ENCODE measurements at places on chromosomes 1 and 21. TPM values are rescaled to one million over a fixed set of nuclear protein-coding genes. Genes with fewer than 3 reads are reported as not detected.

GRCh38 chr1:159790237-159790917 lies 9.6 kb downstream of the DUSP23 start:
- no peaks in the 10 kb centered on the region for H3K36me3 ChIP-seq
- H3K27ac ChIP-seq, result no peak overlapping the region

- H3K27me3 ChIP-seq, result no peaks in the 10 kb centered on the region
- no peak for DNase-seq
- peaks cover 48% of the 10 kb centered on the region for H3K36me3 ChIP-seq
- no peak overlapping the region for H3K27ac ChIP-seq
Observed at GRCh38 chr1:35894183-35894582, 11.2 kb downstream of the AGO1 start.

DNA sequence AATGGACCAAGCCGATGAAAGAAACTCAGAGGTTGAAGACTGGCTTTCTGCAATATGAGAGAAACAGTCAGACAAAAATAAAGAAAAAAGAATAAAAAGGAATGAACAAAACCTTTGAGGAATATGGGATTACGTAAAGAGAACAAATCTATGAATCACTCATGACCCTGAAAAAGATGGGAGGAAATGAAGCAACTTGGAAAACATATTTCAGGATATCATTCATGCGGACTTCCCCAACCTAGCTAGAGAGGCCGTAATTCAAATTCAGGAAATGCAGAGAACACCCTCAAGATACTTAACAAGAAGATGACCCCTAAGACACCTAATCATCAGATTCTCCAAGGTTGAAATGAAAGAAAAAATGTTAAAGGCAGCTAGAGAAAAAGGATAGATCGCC lies 705.3 kb upstream of the CHRM3 start:
- H3K4me1 ChIP-seq, result peaks cover 4% of the 10 kb centered on the region
- no peak overlapping the region for H3K4me3 ChIP-seq
- no peak for DNase-seq
- no peaks in the 10 kb centered on the region for H3K27me3 ChIP-seq

DNA sequence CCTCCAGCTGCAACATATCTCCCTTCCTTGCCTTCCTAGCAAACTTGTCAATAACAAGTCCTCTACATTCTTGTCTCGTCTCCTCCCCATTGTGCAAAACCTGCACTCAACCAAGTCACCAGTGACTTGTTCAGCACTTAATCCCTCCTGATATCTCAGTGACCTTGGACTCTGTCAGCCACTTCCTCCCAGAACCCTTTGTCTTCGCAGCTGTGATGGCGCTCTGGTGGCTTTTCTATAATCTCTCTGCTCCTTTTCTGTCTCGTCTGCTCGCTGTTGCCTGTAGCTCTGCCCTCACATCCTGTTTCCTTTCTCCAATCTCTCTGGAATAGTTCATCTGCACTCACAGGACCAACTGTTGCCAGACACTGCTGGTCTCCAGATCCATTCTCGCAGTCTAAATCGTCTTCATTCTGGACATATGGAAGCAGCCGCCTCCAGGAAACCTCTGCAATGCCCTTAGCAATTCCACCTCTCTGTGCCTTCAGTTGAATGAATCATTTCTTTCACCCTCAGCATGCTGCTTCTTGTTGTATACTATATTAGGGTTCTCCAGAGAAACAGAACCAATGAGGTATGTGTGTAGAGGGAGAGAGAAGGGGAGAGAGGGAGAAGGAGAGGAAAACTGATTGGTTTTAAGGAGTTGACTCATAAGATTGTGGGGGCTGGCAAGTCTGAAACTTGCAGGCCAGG lies 17.4 kb upstream of the IFNAR2 start:
- no peak overlapping the region for H3K4me3 ChIP-seq
- no peaks in the 10 kb centered on the region for H3K36me3 ChIP-seq
- DNase-seq, result no peak

- no peak overlapping the region for H3K27ac ChIP-seq
- H3K4me3 ChIP-seq, result no peak overlapping the region
- no peak for DNase-seq
- no peaks in the 10 kb centered on the region for H3K4me1 ChIP-seq
- H3K36me3 ChIP-seq, result no peaks in the 10 kb centered on the region
Observed at GRCh38 chr1:17763995-17764394, 8.9 kb downstream of the ACTL8 start.

DNA sequence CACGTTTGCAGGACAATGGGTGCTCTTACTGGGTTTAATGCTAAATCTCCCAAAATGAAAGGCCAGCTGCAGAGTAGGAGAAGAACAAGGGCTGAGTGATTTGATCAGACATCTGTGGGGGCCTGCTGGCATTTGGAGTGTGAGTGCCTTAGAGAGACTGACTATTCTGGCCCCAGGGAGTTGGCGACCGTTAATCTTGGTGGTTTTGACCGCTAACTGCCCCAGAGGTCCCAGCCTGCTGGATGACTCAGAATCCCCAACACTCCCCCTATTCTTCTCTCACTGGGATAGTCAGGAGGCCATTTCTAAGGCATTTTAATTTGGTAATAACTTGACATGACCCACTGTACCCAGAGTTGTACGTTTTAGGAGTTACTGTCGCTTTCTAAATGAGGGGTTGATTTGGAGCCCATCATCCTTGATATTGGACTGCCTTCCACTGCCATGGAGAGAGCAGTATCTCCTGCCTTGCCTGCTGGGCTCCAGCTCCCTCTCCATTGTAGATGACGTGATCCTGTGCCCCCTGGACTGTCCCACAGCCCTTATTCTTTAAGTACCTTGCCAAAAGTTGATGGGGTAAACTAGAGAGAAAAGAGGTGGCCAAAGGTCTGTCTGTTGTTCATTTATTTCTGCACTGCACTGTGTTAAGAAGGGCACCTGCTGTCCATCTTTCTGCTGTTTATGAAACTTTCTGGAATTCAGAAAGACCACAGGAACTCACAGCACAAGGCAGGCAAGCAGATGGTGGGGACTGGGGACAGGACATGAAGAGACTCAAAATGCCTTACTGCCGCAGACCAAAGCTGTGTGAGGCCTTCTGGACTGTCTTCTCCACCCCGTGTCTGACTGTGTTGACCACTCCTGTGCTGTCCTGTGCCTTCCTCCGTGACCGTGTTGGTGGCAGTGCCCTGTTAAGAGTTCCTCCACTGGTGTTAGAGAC lies 98.2 kb upstream of the ARTN start:
- no peak overlapping the region for H3K4me3 ChIP-seq
- H3K27me3 ChIP-seq, result no peaks in the 10 kb centered on the region
- H3K4me1 ChIP-seq, result peaks cover 6% of the 10 kb centered on the region
- H3K36me3 ChIP-seq, result no peaks in the 10 kb centered on the region
- H3K27ac ChIP-seq, result no peak overlapping the region

The OR2L3 gene
- not detected for total RNA-seq

DNA sequence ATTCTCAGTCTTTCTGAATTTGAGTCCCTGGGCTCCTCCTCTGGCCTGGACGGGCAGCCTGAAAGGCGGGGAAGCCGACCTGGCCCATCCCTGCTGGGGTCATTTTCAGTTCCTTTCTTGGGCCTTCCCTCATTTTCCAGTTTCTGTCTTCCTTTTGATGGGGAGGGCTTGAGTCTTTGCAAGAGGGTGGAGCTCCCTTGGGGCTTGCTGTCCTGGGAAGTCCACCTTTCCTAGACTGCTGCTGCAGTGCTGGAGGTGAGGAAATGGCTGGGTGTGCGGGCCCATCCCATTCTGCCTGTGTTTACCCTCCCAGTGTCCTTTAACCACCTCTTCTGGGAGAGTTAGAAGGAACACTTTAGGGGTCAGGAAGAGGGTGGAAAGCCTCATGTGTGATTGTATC lies 40.4 kb upstream of the SYNC start:
- H3K36me3 ChIP-seq, result no peaks in the 10 kb centered on the region
- H3K4me1 ChIP-seq, result peaks cover 49% of the 10 kb centered on the region

DNA sequence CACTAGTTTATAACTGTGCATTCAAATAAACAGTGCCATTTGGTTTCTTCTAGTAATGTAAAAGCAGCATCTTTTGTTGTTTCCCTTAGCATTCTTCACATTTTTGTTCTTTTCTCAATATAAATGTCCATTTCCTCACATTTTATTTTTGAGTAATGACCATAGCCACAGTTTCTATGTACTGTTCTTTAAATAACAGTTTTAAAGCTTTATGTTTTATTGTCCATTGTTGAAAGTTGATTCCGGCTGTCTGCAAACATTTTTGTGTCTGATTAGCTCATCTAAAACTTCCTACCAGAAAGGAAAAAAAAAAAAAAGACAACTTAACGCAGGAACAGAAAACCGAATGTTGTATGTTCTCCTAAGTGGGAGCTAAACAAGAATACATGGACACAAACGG lies 139.7 kb downstream of the MAGI3 start:
- DNase-seq, result no peak
- no peaks in the 10 kb centered on the region for H3K27me3 ChIP-seq
- no peak overlapping the region for H3K4me3 ChIP-seq
- no peak overlapping the region for H3K27ac ChIP-seq

DNA sequence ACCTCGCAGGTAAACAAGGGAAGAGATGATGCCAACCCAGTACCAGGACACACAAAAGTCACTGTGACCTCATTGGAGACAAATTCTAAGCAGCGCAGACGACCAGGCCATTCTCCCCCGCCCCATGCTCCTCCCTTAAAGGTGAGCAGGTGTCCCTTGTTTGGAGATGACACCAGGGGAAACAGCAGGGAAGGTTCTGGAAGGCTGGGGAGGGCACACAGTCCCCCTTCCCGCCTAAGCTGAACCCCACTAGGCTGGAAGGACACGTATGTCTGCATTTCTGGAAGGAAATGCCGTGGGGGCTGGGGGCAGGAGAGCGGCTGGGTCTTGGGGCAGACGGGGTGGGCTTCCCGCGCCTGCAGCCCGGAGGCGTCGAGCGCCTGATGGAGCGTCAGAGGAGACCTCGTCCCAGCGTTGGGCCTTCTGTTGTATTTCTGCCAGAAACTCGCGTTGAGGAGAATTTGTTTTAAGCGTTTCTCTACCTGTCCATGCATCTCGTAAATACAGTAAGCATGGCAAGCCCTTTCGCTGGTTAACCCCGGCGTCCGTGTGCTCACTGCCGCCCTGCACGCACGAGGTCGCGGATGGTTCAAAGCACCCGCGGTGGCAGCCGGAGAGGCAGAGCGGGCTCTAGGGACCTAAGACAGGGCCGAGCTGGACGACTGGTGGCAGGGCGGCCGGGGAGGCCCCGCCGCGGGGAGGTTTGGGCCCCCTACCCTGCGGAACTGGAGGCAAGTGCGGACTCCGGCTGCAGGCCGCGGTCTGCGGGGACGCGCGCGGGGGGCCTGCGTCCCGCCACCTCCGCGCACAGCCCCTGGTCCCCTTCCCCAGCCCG lies 1.2 kb upstream of the LHX4 start:
- DNase-seq, result no peak
- H3K27ac ChIP-seq, result no peak overlapping the region
- H3K36me3 ChIP-seq, result no peaks in the 10 kb centered on the region
- peaks cover 36% of the 10 kb centered on the region for H3K4me1 ChIP-seq
- H3K27me3 ChIP-seq, result peaks cover 49% of the 10 kb centered on the region
- H3K4me3 ChIP-seq, result no peak overlapping the region

GRCh38 chr1:90708826-90709225 lies 8.3 kb downstream of the BARHL2 start:
- DNase-seq, result no peak
- H3K4me3 ChIP-seq, result no peak overlapping the region
- H3K27me3 ChIP-seq, result peaks cover 30% of the 10 kb centered on the region
- H3K36me3 ChIP-seq, result no peaks in the 10 kb centered on the region
- peaks cover 13% of the 10 kb centered on the region for H3K4me1 ChIP-seq
- no peak overlapping the region for H3K27ac ChIP-seq

- H3K27ac ChIP-seq, result peak overlapping the region; percentile 53
- H3K36me3 ChIP-seq, result no peaks in the 10 kb centered on the region
- H3K27me3 ChIP-seq, result no peaks in the 10 kb centered on the region
- H3K4me1 ChIP-seq, result no peaks in the 10 kb centered on the region
- no peak overlapping the region for H3K4me3 ChIP-seq
- DNase-seq, result no peak
Observed at GRCh38 chr1:184297244-184297750, 89.5 kb upstream of the C1orf21 start.

- no peak overlapping the region for H3K4me3 ChIP-seq
- H3K27me3 ChIP-seq, result no peaks in the 10 kb centered on the region
- H3K27ac ChIP-seq, result no peak overlapping the region
Observed at GRCh38 chr1:54798769-54799641, 2.1 kb downstream of the TTC22 start.

DNA sequence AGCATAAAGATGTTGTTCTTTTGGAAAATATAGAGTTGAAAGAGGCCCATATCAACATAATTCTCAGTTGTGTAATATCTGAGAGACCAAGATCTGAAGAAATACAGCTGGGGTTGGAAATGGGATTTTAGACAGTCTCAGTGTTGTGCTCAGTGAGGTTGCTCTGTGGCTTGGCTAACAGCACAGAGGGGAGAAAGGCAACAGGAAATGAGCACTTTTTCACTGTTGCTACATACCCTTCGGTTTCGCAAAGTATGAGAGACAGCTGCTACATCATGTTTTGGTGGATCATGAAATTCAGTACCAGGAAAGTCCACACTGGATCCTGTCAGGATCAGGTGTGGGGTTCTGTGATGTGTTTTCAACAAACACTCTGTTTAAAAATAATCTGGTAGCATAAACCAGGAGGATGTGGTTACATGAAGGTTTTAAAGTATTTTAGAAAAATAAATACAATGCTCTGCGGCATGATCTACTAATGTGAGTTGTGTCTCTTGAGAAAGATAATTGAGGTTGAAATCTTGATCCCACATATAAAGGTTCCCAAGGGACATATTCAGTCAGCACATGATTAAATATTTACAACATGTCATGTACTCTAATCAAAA lies 7.0 kb upstream of the GPR88 start:
- no peaks in the 10 kb centered on the region for H3K27me3 ChIP-seq
- H3K4me1 ChIP-seq, result peaks cover 22% of the 10 kb centered on the region
- DNase-seq, result no peak
- H3K36me3 ChIP-seq, result no peaks in the 10 kb centered on the region
- H3K27ac ChIP-seq, result no peak overlapping the region

The FCRL3 gene
- 0.13 TPM for total RNA-seq

DNA sequence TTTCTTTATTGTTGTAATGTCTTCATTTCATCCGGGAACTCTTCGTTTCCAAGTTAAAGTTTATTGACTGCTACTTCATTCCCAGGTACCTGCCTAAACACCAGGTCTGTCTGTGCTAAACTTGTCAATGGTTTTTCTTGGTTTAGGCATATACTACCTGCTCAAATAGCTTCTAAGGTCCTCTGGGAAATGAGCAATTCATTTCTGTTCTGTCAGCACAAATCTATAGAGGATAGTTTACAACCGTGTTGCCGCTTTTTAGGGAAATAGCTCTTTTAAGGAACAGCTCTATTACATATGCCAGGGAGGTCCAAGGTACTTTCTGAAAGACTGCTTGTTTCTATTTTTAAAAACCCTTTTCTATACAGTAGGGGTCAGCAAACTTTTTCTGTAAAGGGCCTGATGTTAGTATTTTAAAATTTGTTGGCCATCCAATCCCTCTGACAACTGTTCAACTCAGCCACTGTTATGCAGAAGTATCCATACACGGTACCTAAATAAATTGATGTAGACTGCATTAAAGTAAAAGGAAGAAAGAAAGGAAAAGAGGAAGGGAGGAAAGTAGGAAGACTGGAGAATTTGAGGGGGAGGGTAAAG lies 222.7 kb upstream of the PTBP2 start:
- DNase-seq, result no peak
- no peaks in the 10 kb centered on the region for H3K4me1 ChIP-seq
- no peaks in the 10 kb centered on the region for H3K27me3 ChIP-seq
- H3K27ac ChIP-seq, result no peak overlapping the region
- H3K36me3 ChIP-seq, result no peaks in the 10 kb centered on the region

Measured in thyroid gland (tissue), 4 donors.